ENCODE measurements at places on chromosomes 11 and 22. TPM values are rescaled to one million over a fixed set of nuclear protein-coding genes. Genes with fewer than 3 reads are reported as not detected.

Gene FAM180B
- not detected for polyA plus RNA-seq

GRCh38 chr22:38317995-38318715 lies 922 bp upstream of the CSNK1E start:
- no peak for DNase-seq

Gene PKNOX2
- not detected for polyA plus RNA-seq

Gene NAT10
- 23.8 TPM for polyA plus RNA-seq

DNA sequence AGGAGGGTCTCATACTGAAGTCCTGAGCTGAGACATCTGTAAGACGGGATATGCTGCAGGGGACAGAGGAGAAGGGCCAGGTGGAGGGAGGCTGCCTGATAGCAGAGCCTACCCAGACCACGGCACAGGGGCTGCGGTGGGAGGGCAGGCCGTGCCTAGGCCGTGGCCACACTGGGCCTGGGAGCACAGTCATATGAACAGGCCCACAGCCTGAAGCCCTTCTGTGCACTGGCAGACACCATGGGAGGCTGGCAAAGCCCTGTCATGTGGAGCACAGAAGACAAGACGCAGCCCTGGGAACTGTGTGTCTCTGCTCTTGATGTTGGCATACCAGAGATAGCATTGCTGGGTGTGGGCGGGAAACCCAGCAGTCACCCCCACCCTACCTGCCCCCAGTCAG lies 3.3 kb downstream of the SPATA19 start:
- DNase-seq: no peak

Gene MS4A1
- 984 TPM for polyA plus RNA-seq

DNA sequence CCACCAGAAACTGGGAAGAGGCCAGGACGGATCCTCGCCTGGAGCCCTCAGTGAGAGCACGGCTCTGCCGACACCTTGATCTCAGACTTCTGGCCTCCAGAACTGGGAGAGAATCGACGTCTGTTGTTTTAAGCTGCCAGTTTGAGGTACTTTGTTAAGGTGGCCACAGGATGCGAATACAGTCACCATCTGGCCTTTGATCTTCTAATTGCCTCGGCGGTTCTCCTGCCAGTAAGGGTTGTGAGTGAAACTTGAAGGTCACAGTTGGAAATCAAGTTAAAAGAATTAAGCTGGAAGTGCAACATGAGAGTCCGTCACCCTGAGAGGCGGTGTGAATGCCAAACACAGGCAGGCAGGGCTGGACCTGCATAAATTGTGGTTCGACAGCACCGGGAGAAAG lies 27.9 kb downstream of the PARVB start:
- DNase-seq: no peak

- DNase-seq: no peak
Observed at GRCh38 chr22:45968751-45969413, 8.1 kb downstream of the WNT7B start.

DNA sequence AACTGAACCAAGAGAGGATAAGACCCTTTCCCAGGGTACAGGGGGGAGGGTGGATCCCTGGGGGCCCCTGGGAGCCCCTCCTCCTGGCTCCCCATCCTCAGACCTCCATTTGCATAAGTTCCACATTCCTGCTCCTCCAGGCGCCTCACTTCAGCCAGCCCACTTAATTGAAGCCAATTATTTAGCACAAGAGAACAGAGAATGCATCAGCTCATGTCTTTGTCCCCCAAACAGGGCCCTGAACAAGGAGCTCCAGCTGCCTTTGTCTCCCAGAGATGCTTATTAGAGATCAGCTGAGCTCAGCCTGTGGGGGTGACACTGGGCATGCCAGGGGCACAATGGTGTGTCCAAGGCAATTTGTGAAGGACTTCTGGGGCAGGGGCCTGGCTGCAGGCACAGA lies 89.9 kb upstream of the PRDM11 start:
- no peak for DNase-seq

- no peak for DNase-seq
Observed at GRCh38 chr22:29750559-29751538, 16.0 kb downstream of the ZMAT5 start.

- DNase-seq: no peak
Observed at GRCh38 chr22:28111501-28112189, 192.6 kb upstream of the PITPNB start.

- DNase-seq: no peak
Observed at GRCh38 chr11:3958281-3958680, 102.8 kb downstream of the STIM1 start.

DNA sequence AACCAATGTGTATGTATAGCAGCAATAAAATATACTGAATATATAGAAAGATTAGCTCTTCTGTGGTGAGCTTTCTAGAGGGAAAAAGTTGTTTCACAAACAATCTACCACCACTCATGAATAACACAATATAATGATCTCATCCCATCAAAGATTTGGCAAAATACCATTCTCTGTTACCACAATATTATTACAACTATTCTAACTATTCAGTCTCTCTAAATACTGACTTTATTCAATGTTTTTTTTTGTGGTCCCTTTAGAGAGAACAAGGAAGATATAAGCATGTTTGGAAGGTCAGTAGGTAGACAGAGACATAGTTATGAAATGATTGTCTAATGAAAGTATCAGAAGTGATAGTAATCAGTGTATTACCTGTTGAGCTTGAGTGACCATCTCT lies 7.8 kb downstream of the CCDC90B start:
- no peak for DNase-seq

- DNase-seq: no peak
Observed at GRCh38 chr11:66845143-66845875, 2.1 kb downstream of the RCE1 start.

DNA sequence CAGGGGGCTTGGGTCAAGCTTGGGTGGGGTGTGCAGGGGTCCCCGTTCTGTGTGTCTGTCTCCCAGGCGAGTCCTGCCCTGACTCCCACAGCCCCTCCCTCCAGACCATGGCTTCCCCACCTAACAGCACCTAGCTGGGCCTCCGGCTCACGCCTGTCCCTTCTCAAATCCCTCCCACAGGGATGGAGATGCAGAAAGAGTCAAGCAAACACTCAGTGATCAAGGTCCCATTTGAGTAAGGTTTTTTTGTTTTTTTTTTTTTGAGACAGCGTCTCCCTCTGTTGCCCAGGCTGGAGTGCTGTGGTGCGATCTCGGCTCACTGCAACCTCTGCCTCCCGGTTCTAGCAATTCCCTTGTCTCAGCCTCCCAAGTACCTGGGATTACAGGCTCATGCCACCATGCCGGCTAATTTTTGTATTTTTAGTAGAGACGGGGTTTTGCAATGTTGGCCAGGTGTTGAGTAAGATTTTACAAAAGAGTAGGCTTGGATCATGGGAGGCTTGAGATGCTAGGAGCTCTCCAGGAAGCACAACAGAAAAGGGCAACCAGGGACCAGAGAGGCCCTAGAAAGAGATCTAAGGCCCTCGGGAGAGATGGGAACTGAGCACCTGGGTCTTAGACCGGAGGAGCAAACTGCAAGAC lies 5.7 kb downstream of the APOBEC3D start:
- DNase-seq: no peak

DNA sequence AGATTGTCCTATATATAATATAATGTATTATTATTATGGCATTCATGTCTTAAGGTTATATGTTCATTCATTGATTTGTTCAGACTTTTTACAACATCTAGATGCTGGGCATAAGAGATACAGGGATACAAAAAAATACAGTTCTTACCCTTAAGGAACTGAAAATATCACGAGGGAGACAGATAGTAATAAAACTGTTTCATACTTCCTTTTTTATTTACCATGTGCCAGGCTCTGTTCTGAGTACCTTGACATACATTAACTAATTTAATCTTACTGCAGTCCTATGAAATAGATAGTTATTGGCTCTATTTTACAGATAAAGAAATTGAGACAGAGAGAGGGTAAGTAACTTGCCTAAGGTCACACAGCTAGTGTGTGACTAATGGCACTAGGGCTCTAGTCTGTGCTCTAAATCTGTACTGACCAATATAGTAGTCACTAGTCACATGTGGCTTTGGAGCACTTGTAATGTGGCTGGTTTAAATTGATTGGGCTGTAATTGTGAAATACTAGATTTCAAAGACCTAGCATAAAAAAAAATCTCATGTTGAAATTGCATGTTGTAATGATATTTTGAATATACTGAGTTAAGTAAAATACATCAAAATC lies 21.3 kb downstream of the TRIM44 start:
- DNase-seq: no peak

DNA sequence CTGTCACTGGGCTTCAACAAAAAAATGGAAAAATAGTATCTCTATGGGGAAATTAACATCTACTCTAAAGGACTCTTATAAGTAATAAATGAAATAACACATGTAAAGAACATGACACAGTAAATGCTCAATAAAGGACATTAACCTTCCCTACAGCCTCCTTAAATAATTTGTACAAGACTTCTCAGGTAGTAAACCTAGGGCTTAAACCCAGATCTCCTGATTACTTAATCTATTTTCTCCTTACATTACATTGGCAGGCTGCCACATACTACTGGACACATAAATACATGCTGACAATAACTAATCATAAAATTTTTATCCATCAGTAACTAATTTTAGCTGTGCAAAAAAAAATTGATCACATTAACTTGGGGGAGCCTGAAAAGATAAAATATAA lies 4.9 kb downstream of the AMBRA1 start:
- no peak for DNase-seq

Data from naive B cell (primary cell).